ENCODE measurements at places on chromosomes 3 and 15.

DNA sequence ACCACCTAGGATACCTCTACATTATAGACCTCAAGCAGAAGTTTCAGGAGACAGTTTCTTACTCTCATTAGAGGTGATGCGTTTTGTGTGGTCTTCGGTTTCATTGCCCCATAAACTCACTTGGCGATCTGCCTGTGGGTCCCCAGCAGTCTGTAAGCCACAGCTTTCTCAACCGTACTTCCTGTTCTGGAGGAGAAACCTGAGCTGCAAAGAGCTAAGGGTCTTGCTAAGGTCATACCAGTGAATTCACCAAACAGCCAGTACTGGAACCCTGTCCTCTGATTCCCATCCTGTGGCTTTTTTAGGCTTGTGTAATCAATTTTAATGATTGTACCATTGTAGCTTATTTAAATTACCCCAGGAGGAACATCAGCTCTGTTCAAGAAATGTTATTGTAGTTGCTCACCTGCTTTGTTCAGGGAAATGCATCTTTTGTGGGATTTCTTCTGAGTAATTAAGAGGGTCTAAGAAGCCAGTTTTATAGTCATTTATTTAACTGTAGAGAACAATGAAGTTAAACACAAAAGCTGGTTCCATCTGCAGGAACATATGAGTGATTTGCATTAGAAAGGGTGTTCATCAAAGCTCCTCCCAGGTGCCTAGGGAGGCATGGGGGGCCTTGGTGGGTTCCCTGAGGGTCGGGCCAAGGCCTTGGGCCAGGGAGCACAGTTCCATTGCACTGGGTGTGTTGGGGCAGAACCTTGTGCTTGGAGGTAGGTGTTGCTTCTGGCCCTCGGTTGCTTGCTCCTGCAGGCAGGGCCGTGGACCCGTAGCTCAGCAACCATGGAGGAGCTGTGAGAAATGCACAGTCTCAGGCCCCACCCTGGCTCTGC, 69.6 kb downstream of the APBA2 start:
- no peak for DNase-seq

GRCh38 chr3:80338366-80338765, 570.6 kb upstream of the ROBO1 start:
- DNase-seq, result no peak

DNA sequence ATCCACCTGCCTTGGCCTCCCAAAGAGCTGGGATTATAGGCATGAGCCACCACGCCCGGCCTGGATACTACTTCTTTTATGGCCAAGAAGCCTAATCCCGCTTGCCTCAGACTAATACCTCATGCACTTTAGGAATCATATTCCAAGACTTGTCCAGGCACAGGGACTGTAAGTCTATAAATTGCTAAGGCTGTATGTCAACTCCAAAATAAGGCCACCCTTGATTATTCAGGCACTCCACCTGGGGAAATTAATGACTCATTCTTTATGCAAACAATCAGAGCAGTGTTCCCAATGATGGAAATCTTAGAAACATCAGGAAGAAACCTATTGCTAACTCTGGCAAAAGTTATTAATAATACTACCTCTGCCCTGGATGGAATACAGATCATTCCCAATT, 98.4 kb downstream of the ERC2 start:
- no peak for DNase-seq

- no peak for DNase-seq
These were observed 59.1 kb downstream of the DNASE1L3 start for GRCh38 chr3:58151637-58152036.

DNA sequence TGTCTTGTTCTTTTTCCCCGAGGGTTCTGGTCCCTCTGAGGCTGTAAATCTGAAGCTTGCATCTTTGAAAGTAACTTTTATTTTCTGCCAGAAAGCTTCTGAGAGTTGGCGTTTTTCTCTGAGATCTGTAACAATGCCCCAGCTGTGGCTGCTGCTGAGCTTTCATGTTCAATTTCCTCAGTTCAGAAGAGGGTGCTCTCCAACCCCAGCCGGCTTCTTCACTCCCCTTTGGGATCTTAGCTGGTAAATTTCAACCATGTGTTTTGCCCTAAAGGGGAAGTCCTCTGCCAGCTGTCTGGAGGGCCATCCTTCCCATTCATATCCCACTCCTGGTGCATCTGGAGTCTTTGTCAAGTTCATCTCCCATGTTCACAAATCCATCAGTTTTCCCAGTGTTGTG, 18.3 kb upstream of the CFAP100 start:
- DNase-seq, result no peak

DNA sequence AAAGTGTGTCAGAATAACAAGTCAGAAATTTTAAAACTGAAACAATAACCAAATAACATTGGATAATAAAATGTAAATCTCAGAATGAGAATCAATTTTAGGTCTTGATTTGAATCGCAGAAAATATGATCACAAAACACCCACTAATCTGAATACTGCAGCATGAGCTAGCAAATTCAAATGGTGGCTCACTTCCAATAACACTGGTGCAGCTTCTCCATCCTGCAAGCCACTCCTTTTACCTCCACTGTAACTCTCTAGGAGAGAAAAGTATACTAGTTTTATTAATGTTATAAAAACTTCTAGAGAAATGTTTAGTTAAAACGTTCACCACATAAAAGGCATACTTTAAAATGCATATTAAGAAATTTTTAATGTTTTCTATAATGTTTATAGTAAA, 30.4 kb downstream of the UBE3A start:
- no peak for DNase-seq

DNA sequence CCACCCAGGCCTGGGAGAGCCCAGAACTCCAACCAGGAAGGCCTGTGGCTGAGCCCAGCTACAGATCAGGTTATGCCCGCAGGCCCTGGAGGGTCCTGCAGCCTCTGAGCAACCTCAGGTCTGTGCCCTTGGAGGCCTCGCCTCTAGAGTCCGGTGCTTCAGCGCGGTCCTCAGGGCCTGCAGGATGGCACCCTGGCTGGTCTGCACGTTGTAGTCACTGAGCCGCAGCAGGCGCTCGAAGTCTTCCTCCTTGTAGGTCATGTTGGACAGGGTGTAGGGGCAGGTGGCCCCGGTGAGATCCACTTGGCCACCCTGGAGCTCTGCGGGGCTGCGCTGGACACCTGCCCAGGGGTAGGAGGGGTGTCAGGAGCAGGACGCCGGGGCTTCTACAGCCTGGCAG, 25.8 kb downstream of the PLA2G4D start:
- DNase-seq, result no peak

- no peak for DNase-seq
These were observed 36.1 kb downstream of the STARD9 start for GRCh38 chr15:42611532-42611931.

All from stimulated activated CD4-positive, alpha-beta T cell treated with anti-CD3 and anti-CD28 coated beads, Interleukin-12 subunit alpha, Interleukin-12 subunit beta, amount 100 ng/mL, for 24 hours (primary cell).